Suppressor macrophage treated with lipopolysaccharide for 1 hour (primary cell): ENCODE measurements at places on chromosomes 1 and 21.

GRCh38 chr1:43392702-43393101 lies 3.0 kb downstream of the SZT2 start:
- no peak for DNase-seq

GRCh38 chr1:67683766-67684525 lies 1.1 kb upstream of the GADD45A start:
- DNase-seq, result peak; percentile 89

GRCh38 chr1:28926629-28927265 lies 12.4 kb downstream of the EPB41 start:
- peak; percentile 82 for DNase-seq

DNA sequence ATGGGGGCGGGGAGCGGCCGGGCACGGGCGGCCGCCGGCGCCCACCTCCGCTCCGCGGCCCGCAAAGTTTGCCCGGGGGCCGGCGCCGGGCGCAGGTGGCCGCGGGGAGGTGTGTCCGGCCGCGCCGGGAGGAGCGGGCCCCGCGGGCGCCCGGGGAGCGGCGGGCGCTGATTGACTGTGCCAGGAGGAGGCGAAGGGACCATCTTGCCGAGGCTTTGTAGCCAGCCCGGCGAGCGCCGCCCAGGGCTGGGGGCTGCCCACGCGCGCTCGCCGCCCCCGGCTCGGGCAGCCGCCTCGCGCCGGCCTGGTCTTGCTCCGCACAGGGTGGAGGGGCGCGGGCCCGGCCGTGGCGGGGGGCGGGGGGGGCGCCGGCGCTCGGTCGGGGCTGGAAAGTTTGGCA lies 432 bp downstream of the EPHB2 start:
- peak; percentile 59 for DNase-seq

- no peak for DNase-seq
Measured at GRCh38 chr1:44630116-44630515, 44.2 kb downstream of the TMEM53 start.

DNA sequence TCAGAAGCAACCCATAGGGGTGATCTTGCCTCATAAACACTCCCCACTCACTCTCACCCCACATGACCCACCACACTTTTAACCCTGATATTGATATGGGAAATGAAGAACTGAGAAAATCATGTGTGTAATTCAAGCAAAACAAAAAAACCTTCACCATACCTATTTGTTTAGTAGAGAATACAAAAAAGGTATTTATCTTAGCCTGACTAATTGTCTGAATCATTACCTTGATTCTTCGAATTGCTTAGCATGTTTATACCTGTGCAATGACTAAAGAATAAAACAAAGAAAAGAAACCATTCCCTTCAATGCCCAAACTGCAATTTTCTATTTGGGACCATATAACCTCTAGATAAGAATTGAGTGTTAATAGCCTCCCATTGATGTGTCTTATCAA lies 1.8 kb downstream of the CLDN17 start:
- DNase-seq, result no peak

- DNase-seq, result no peak
Measured at GRCh38 chr21:15893902-15894301, 164.1 kb downstream of the USP25 start.

DNA sequence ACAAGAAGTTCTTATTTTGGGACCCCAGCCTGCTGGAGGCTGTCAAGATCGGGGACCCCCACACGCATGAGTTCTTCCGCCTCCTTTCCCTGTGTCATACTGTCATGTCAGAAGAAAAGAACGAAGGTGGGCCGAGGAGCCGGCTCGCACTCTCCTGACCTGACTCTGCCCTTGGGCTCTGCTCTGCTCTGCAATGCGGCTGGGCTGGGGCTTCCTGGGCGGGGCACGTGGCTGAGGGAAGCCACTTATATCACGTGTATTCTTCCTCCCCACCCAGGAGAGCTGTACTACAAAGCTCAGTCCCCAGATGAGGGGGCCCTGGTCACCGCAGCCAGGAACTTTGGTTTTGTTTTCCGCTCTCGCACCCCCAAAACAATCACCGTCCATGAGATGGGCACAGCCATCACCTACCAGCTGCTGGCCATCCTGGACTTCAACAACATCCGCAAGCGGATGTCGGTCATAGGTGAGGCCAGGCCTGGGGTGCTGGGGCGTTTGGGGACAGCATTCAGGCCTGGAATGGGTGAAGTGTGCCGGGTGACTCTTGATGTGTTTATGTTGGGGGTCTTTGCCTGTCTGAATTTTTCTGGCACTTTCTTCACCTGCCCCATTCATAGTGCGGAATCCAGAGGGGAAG lies 17.6 kb downstream of the ATP8B2 start:
- DNase-seq, result no peak

GRCh38 chr1:105872817-105873216 lies 1183.7 kb upstream of the PRMT6 start:
- DNase-seq, result no peak

- no peak for DNase-seq
Measured at GRCh38 chr1:205936311-205936710, 6.9 kb downstream of the SLC26A9 start.

DNA sequence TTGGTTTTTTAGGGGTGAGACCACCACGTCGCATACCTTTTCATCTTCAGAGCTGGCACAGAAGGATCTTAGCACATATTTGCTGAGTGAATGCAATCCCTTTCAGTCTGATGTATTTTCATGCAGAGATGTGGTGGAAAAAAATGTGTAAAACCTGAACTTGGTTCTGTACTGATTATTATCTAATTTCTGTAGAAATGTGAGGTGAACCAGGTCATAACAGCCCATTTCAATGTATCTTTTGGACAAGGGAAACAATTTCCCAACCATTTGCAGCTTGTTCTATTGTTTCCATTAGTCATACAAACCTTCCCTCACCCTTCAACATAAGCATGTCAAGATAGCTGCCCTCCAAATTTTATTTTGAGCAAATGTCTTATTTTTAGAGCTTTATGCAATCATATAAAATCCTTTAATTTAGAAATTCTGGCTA lies 46.8 kb upstream of the RUNX1 start:
- no peak for DNase-seq

GRCh38 chr1:222923506-222923905 lies 108.7 kb downstream of the DISP1 start:
- DNase-seq, result no peak

- DNase-seq, result no peak
Measured at GRCh38 chr21:39774227-39774626, 29.2 kb downstream of the IGSF5 start.

- DNase-seq, result no peak
Measured at GRCh38 chr1:243513726-243514491, 258.1 kb downstream of the SDCCAG8 start.

GRCh38 chr1:78318011-78318410 lies 172.8 kb upstream of the PTGFR start:
- DNase-seq, result no peak
